ENCODE measurements at places on chromosomes 3 and 15.
A peak's percentile ranks its signal among the peaks of the same experiment; 100 is the strongest.

DNA sequence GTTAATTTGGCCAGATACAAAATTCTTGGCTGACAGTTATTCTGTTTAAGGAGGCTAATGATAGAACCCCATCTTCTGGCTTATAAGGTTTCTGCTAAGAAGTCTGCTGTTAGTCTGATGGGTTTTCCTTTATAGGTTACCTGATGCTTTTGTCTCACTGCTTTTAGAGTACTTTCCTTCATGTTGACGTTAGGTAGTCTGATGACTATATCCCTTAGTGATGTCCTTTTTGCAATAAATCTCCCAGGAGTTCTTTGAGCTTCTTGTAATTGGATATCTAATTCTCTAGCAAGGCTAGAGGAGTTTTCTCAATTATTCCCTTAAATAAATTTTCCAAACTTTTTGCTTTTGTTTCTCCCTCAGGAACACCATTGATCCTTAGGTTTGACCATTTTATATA, 114.1 kb upstream of the CDIN1 start:
- DNase-seq: no peak

DNA sequence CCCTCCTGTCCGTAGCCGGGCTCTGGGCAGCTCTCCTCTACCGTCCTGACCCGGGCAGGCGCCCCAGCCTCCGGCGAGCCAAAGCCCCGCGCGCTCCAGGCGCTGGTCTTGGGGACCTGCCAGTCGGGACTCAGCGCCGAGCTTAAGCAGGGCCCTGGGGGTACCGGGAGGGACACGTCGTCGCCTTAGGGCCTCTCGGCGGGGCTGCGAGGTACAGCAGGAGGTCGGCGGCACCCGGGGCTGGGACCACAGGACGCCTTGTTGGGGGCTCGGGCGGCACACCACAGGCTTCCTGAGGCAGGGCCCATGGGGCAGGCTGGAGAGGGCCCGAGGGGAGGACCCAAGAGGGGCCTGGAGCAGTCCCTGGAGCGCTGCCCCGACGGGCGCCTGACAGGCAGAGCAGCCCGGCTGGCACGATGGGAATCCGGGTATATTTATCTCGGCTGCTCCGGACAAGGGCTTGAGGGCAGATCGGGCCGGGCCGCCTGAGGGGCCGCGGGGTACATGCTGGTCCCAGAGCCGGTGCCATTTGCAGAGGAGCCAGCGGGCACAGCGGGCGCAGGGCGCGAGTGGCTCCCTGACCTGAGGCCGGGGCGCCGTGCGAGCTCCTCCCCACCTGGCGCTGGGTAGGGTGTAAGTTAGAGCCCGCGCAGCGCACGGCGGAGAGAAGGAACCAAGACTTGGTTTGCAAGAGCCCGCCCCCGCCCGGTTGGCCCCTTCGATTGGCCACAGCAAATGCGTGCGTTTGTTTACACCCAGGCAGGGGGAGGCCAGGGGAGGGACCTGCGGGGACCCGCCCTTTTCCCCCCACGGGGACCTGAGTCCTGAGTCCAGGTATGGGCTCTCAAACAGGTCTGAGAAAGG, 574 bp downstream of the SLC38A3 start:
- no peak for DNase-seq

- DNase-seq: no peak
These were observed 39.9 kb downstream of the DENND4A start for GRCh38 chr15:65752151-65752700.

DNA sequence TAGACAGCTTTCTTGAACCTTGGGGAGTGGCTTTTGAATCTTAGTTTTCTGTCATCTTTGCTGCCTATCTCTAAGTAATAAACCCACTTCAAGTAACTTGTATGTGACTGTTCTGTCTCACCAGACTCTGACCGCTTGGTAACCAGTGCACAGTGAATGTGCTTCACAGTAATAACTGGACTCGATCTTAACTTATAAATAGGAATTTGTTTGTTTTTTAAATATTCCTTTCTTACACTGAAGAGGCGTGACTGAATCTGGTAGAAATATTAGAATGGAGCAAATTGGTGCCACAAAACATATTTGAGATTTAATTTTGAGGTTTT, 318.0 kb downstream of the GBE1 start:
- DNase-seq: no peak

- no peak for DNase-seq
These were observed 51.2 kb downstream of the AP4E1 start for GRCh38 chr15:50959717-50960116.

DNA sequence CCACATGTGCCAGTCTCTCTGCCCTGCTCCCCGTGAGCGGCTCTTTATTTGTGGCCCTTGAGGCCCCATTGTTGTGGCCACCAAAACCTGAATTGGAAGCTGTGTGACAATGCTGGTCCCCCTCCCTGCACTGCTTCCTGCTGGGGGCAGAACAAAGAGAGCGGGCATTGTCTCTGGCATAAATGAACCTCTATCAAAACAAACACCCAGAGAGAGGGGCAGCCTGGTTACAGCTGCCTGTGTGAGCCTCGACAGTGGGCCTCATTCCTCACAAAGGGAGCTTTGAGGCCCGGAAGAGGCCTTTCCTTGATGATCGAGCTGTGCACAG, 152.9 kb downstream of the IGF1R start:
- DNase-seq: no peak

DNA sequence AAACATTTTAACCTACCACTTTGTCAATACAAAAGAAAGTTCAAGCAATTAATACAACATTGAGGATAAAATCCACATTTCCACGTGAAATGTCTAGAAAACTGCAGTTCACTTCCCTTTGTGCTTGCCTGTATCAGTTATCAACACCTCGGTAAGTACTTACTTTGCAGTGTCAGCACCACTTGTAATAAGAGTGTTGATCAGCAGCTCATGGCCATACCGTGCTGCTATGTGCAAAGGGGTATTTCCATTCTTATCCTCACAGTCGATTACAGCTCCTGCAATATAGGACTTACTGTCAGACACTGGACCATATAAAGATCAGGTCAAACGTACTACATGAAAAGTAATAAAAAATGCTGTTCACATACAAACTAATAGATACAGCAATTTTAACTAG, 84.4 kb downstream of the ANKRD28 start:
- DNase-seq: no peak

DNA sequence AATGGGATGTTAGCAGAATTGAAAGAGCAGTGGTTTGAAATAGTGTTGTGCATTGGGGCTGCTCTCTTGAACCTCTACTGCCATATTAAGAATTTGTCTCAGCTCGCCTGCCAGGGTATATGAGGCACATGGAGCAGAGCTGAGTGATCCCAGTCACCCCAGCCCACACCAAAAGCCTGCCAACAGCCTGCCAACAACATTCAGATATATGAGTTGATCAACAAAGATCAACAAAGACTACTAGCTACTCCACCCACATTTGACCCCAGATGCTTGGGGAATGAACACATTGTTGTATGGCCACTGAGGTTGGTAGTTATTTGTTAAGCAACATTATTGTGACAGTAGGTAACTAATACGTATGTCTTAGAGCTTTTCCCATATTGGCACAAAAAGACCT, 570.9 kb upstream of the IL12A start:
- DNase-seq: no peak

DNA sequence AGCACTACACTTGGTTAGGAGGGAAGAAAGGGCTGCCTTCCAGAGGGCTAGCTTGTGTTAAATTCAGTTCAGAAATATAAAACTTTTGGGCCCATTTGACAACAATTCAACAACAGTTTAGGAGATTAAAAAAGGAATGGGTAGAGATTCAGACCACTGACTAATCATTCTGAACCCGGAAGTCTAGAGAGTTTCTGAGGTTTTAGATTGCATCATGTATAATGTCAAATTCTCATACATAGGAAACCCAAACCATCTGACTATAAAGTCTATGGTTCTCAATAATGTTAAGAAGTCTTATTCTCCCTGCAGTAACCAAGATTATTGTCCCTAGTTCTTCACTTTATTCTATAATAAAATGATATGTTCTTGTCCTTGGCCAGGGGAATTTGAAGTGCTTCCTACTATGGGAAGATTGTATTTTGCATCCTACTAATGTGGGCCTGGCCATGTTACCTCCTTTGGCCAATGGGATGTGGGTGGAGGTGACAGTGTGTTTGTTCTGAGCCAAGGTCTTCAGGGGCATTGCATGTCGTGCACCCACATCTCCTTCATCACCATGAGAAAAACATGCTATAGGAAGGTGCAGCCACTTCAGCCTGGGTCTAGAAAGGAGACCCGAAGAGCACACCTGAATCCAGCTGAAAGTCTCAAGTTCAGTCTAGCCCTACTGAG, 66.4 kb upstream of the CCNL1 start:
- peak; percentile 53 for DNase-seq

DNA sequence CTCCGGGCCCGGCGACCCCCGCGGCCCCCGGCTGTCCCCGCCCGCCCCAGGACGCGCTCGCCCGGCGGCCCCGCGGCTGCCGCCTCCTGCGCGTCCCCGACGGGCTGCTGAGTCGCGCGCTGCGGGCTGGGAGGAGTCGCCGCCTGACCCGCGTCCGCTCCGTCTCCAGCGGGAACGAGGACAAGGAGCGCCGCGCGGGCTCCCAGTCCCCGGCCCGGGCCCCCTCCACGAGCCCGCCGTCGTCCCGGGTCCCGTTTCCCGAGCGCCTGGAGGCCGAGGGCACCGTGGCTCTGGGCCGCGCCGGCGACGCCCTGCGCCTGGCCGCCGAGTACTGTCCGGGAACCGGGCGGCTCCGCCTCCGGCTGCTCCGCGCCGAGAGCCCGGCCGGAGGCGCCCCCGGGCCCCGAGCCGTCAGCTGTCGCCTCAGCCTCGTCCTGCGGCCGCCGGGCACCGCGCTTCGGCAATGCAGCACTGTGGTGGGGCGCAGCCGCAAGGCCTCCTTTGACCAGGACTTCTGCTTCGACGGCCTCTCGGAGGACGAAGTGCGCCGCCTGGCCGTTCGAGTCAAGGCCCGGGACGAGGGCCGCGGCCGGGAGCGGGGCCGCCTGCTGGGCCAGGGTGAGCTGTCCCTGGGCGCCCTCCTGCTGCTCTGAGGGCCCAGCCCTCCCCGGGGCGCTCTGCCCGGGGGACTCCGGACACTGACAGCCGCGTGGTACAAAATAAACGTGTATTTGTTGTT, 1.5 kb downstream of the C2CD4A start:
- DNase-seq: peak; percentile 36

DNA sequence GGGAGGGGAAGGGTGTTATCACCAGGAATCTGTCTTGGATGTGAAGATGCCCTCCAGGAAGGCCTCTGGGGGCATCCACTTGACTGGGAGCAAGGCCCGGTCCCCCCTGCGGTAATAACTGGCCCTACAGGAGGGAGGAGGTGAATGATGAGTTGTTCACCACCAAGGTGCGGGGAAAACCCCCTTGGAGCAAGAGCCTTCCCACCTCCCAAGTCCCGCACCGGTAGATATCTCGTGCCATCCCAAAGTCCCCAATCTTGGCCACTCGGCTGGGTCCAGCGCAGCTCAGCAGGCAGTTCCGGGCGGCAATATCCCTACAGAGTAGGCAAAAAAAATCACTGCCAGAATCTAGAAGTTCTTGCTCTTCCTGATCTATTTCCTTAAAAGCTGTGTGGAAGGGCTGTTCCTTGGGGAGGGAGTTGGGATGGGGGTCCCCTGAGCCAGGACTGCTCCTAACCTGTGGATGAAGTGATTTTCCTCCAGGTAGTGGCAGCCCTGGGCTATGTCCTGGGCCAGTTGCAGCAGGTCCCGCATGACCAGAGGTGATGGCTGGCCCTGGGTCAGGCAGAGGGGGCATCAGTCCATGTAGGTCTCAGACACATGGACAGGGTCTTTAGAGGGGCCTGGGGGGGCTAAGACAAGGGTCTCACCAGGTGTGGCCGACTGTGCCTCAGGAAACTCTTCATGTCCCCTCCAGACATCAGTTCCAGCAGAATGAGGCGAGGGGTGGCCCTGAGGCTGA, 8.7 kb downstream of the LTK start:
- no peak for DNase-seq

DNA sequence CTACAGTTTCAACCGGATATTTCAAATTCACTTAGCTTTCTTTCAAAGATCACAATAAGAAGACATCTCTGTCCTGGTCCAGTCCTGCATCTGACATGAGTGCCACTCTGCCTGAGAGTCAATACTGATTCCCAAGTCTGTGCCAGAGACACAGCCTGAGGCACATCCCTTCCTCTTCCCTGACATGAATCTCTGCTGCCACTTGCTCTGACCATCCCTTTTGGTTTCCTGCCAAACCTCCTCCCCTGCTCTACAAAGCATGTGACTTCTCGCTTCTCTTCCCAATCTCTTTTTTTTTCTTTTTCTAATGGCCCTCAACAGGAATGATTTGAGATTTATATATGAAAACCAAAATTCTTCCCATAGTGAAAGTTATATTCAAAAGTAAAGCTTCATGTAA, 117.9 kb downstream of the MECOM start:
- no peak for DNase-seq

- peak; percentile 76 for DNase-seq
These were observed 131.2 kb downstream of the RAP2B start for GRCh38 chr3:153293265-153293664.

- no peak for DNase-seq
These were observed 683.6 kb upstream of the ARPP21 start for GRCh38 chr3:34955680-34956079.

GRCh38 chr3:156664831-156665178, 9.6 kb upstream of the TIPARP start:
- DNase-seq: no peak

DNA sequence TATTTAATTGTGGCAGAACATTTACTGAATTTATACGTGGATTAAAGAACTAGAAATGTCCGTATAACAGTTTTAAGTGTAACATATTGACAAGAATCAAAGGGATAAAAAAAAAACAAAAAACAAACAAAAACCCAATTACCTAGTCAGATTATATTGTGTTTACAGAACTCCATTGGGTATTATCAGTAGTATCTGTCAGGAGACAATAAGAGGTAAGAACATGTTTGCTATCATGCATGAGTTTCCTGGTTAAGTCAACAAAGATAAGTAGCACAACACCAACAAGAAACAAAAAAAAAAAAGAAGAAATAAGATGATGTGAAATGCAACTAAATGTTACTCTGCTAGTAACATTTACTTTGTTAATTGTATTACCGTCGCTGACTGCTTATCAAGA, 570.6 kb downstream of the ZBBX start:
- no peak for DNase-seq

- DNase-seq: peak; percentile 57
These were observed at the start of gene CIB2 for GRCh38 chr15:78131295-78132061. TSS of gene CIB2 (minus strand) at chr15:78131445. CDS start at chr15:78131215, 230 bp downstream.

DNA sequence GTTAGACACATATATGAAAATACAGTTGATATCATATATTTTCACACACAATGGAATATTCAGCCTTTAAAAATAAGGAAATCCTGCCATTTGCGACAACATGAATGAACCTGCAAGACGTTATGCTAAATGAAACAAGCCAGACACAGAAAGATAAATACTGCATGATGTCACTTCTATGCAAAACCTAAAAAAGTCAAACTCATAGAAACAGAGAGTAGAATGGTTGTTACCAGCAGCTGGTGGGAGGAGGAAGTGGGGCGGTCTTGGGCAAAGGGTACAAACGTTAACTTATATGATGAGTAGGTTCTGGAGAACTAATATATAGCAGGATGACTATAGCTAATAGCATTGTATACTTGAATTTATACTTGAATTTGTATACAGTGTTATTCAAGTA, 213.2 kb upstream of the NR2F2 start:
- no peak for DNase-seq

DNA sequence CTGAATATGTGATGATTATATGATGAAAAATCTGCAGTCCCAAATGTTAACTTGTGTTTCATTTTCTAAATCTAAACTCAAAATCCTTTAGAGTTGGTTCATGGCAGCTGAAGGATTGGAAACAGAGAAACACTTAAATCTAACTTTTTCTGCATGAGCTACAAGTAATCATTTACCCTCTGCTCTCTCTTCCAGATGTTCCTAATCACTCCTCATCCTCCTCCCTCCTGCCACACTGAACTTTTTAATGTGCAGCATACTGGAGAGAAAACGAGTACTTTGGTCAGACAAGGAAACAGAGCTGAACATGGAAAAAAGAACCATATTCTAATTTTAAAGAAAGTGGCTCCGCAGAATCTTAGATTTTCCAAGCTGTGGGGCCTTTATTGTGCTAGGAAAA, 321.2 kb upstream of the COL8A1 start:
- DNase-seq: peak; percentile 60
